ENCODE measurements at places on chromosomes 13 and 19.

DNA sequence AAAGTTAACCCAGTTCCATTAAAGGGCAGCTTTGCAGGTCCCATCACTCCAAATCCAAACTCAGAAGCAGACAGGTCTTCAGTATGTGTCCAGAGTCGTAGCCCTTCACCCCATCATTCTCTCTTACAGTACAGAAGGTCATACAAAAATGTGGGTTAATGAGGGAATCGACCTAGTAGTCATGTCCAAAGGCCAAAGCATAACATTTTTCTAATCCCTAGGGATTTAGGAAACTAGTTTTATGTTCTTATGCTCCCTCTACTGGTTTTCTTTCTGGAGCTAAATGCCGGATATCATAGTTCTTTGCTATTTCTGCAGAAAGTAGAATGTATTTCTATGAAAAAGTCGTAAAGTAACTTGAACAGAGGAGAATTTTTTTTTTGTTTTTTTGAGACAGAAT is 72.2 kb downstream of the DHRS12 start:
- peak; percentile 72 for DNase-seq

- DNase-seq: peak; percentile 73
These were observed 162.4 kb downstream of the DCT start for GRCh38 chr13:94317063-94317491.

- DNase-seq: no peak
These were observed 49.2 kb upstream of the TRPC4 start for GRCh38 chr13:37918751-37919150.

GRCh38 chr13:34833562-34834182 is 108.4 kb upstream of the NBEA start:
- peak; percentile 16 for DNase-seq

DNA sequence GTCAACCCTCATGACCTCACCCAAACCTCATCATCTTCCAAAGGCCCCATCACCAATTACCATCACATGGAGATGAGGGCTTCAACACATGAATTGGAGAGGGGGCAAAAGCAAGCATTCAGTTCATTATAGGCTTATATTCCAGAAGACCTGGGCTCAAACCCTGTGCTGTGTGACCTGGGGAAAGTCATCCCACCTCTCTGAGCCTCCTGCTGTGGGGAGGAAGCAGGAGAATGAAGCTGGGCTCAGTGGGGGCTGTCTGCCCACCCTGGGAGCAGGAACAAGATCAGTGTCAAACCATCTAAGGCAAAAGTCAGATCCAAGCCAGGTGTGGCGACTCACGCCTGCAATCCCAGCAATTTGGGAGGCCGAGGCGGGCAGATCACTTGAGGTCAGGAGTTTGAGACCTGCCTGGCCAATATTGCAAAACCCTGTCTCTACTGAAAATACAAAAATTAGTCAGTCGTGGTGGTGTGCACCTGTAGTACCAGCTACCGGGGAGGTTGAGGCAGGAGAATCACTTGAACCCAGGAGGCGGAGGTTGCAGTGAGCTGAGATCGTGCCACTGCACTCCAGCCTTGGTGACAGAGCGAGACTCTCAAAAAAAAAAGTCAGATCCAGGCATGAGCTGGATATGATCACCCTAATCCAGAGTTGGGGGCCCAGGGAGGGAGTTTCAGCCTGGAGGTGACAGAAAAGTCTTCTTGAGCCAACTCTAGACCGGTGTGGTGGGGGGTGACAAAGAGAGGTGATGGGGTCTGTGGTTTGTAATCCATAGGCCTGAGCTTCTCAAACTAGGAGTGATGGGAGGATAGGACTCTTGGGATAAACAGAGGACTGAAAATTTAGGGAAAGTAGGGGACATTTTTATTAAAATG is 1.6 kb upstream of the TPM4 start:
- no peak for DNase-seq

DNA sequence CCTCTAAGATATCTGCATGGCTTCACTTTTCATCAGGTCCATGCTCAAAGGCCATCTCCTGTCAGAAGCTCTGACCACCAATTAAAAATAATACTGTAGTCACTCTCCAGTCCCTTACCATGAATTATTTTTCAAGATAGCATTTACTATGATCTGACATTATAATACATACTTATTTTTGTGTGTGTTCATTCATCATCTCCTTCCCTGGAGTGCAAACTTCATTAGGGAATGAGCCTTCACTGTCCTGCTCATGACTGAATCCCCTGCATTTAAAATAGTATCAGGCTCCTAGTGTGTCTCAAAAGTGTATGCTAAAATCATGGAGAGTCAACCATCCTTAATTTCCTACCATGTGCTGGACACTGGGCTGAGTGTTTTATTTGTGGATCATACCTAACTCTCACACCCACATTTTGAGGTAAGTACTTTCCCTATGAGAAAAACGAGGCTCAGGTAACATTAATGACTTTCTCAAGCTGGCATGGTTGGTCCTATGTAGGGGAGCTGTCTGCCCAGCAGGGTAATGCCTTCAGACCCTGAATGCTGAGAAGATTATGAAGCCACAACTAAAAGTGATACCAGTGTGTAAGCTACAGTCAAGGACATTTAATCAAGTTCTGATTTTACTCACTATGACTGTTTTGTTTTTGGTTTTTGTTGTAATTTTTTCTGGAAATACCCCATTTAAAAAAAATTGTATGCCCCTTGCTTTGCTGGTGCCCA is 16.3 kb downstream of the PLA2G4C start:
- no peak for DNase-seq

- DNase-seq: no peak
These were observed 8.1 kb upstream of the TSHZ3 start for GRCh38 chr19:31357315-31357673.
